Hematopoietic multipotent progenitor cell treated with erythropoietin and hydrocortisone succinate and interleukin-3 and kit ligand, for 17 days (in vitro differentiated cells): ENCODE measurements at places on chromosomes 5 and 9.

DNA sequence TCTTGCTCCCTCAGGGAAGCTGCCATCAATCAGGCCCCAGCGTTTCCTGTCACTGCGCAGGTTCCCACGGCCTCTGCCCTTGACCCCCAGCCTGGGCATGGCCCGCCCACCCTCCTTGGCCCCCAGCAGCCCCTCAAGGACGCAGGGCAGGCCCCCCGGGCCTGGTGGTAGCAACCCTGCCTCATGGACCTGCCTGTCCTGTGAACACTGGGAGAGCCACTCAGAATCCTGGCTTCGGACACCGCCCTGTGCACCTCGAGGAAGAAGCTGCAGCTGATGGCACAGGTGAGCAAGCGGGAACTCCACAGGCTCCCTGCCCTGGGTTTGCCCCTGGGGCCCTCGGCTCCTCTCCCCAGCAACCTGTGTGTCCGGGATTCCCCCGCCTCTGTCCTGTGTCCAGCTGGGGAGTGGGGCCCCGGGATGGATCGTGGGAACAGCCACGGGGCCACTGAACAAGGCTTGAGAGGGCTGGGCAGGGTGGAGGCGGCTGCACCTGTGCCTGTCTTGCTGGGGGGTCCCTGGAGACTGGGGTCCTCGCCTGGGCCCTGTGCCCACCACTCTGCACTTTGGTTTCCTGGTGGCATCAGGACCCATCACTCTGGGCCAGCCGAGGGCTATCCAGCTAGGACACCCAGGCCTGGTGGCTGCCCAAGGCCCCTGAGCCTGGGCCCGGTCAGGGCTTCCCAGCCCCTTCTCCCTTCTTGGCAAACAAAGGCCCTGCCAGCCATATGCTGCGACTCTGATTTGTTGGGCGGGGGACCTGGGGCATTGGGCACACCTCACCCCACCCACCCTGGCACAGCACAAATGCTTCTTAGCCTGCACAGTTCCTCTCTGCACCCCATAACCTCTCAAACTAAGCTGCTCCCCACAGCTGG, 33.5 kb upstream of the EGFL7 start:
- no peak for DNase-seq

DNA sequence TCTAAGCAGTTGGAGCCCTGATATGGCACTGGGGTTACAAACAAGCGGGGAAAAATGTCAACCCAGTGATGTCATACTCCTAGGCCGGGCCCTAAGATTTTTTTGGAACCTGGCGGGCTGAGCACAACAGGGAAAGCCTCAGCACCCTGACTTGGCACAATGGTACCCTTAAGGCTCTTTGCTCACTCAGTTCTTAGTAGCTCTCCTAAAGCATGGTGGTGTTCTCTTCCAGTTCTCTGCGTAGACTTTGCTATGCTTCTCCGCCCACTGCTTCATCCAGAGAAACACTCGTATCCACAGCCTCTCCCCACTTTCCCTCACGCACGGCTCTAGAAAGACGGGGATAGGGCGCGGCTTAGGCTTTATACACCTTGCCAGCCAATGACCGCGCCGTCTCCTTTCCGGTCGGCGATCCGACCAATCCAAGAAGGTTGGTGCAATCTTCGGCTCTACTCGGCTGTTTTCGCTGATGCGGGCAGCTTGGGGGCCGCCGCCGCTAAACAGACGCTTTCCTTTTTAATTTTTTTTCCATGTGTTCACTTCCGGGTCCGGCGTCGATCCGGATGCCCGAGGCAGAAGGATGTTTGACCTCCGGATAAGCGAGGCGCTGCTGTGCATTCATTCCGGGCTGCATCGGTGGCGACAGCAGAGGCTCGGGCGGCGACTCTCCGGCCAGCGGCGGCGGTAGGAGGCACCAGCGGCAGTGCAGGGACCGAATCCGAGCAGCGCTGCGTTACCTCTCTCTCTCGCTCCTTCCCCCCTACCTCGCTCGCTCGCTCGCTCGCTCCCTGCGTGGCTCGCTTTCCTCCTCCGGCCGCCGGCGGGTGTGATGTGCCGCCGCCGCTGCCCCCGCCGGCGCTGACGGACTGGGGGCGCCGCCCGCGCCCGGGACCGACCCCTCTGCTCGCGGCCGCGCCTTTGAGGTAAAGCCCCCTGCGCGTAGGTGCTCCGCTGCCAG, at the start of gene CSNK1G3:
TSS of gene CSNK1G3 (plus strand) at position 530 of the 958 bp plus-strand sequence. CDS start 33,487 bp downstream, outside the sequence.
- DNase-seq: peak; percentile 88

- no peak for DNase-seq
Measured at GRCh38 chr5:9533562-9534364, 12.1 kb downstream of the SEMA5A start.

DNA sequence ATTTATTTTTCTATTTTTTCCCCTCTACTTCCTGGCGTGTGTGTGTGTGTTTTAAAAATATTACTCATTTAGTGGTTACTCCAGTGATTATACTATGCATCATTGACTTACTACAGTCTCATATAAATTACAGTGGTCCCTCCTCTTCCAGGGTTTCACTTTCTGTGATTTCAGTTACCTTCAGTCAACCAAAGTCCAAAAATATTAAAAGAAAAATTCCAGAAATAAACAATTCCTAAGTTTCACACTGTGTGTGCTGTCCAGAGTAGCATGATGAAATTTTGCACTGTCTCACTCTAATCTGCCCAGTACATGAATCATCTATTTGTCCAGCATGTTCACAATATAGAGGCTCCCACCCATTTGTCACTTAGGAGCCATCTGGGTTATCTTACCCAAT, 47.4 kb upstream of the CCDC112 start:
- DNase-seq: no peak

DNA sequence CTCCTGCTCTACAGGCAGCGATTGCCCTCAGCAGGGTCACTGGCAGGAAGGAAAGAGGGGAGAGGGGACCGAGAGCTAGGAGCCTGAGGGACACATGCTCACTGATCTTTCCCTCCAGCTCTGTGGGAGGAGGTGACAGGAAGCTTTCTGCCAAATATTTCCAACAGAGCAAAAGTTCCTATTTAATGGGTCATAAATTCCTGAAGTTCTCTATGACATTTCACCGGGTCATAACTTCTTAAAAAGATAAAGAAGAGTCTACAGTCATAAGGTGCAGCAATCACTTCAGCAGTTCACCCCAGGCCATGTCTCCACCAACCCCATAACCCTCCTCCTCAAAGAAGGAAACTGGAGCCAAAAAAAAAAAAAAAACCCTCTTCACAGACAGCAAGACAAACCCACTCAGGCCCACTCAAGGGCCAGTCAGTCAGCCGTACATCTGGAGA, 481.1 kb downstream of the NR2F1-AS1 start:
- no peak for DNase-seq

- DNase-seq: no peak
Measured at GRCh38 chr9:14692470-14693250, 572 bp downstream of the ZDHHC21 start.

DNA sequence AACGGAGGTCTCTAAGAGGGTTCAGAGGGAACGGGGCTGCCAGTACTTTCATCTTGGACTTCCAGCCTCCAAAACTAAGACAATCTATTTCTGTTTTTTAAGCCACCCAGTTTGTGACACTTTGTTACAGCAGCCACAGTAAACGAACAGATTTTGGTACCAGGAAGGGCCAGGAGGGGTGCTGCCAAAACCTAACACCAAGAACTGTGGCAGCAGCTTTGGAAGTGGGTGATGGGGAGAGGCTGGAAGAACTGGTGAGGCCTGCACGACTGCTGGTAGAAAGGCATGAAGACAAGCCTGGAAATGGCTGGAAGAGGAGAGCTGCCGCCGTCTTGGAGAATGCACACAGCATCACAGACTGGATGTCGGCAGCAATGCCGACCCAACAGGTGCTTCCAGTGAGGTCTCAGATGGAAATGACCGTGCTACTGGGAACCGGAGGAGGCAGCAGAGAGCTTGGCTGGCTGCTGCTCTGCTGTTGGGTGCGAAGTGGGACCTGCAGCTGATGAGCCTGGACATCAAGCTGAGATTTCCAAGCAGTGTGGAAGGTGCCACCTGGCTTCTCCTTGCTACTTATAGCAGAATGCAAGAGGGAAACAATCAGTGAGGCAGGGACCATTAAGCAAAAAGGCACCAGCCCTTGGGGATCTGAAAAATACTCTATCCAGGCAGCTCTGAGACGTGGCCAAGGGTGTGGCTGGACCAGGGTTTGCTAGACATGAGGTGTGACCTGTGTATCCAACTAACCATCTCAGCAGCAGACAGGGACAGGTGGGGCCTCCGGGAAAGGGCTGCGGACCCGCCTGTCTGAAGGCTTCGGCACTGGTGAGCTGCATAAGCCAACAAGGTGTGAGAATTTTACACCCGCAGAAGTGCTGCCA, 4.7 kb upstream of the TMEM210 start:
- peak; percentile 36 for DNase-seq

GRCh38 chr9:111601237-111602018, 2.0 kb upstream of the PTGR1 start:
- DNase-seq: no peak

DNA sequence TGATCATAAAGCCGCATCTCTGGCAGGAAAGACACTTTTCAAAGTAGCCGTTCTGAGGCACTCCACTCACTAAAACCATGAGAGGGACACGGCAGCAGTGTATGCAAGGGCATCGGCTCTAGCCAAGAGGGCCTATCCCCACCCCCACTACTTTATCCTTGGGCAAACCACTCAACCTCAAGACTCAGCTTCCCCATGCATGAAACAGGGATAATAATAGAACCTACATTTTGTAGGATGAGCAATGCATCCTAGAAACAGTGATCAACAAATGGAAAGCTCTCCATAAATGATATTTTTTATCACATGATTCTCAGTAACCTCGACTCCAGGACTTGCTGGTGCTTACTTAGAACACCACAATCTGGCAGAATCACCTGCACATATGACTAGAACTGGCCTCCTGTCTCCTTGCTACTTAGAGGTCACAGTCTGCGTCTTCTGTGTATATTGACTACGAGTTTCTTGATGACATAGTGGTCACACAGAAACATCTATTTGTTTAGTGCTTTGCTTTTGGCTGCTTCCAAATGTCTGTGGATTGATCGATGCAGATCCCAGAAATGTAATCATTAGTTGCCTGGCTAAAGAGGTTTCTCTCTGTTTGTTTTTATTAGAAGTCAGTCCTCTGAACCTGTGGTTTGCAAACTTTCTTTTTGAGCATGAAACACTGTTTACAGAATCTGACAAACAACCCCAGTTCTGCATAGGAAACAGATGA, 102.1 kb downstream of the LHFPL2 start:
- no peak for DNase-seq

DNA sequence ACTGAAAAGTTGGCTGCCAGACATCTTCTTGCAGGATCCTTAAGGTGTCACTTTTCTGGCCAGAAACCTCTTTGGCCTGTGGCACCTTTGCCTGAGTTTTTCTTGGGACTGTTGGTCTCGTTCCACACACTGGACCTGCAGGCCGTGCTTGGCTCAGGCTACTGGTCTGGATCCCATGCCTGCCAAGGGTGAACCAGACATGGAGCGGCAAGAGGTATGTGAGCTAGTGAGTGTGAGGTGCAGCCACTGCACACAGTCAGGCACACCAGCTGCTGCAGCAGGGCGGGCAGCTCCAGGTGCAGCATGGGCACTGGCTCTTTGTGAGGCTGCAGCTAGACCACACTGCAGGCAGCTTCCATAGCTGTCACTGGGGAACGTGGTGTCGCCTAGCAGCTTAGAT, 47.9 kb downstream of the NDUFAF2 start:
- no peak for DNase-seq

- DNase-seq: no peak
Measured at GRCh38 chr9:7376833-7377232, 422.7 kb downstream of the DMAC1 start.

DNA sequence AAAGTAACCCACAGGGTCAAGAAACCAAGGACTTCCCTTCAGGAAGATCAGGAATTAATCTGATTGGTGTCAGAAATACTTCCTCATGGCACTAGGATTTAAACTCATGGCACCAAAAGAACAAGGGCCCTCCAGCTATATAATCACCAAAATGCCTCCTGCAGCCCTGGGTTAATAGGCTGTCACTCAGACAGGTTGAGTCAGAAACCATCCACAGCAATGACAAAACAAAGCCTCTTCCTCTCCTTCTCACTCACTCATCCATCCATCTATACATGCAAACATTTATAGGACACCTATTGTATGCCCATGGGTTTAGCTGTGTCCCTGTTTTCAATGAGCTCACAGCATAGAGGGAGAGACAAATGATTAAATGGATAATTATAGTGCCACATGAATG, 62.5 kb upstream of the SPOCK1 start:
- no peak for DNase-seq

DNA sequence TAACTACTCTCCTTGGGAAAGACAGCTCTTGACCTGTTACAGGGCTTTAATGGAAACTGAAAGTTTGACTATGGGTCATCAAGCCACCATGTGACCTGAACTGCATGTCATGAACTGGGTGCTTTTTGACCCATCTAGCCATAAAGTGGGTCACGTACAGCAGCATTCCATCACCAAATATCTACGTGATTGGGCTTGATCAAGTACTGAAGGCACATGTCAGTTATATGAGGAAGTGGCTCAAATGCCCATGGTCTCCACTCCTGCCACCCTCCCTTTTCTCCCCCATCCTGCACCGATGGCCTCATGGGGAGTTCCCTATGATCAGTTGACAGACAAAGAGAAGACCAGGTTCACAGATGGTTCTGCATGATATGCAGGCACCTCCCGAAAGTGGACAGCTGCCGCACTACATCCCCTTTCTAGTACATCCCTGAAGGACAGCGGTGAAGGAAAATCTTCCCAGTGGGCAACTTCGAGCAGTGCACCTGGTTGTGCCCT, 7.3 kb upstream of the FCN1 start:
- DNase-seq: no peak

DNA sequence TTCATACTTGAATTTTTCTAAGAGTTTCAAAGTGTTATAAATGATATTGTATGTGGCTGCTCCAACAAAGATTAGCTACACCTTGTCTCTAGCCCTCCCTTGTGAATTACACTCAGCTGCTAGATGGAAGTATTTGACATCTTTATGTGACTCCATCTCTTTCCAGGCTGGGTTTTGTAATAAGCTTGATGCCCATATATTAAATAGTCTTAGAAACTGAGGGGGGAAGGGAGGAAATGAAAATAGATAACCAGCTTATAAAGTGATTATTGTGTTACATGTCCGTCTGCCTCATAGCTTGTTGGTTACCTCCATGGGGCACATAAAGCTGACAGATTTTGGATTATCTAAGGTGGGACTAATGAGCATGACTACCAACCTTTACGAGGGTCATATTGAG, 63.4 kb downstream of the CD180 start:
- DNase-seq: no peak

GRCh38 chr5:145473042-145473642, 362.0 kb downstream of the PRELID2 start:
- DNase-seq: no peak

- no peak for DNase-seq
Measured at GRCh38 chr5:133225671-133226152, 173.9 kb downstream of the HSPA4 start.

- no peak for DNase-seq
Measured at GRCh38 chr5:55591686-55592085, 56.9 kb upstream of the PLPP1 start.

- DNase-seq: no peak
Measured at GRCh38 chr9:96061293-96061987, 185.9 kb downstream of the ERCC6L2 start.

- DNase-seq: no peak
Measured at GRCh38 chr9:116187570-116188170, 34.1 kb downstream of the PAPPA start.
